ENCODE measurements at places on chromosomes 13 and 19.

- peak; percentile 78 for DNase-seq
These were observed 6.2 kb downstream of the HRC start for GRCh38 chr19:49148784-49149651.

- DNase-seq: no peak
These were observed 20.9 kb upstream of the CEBPA start for GRCh38 chr19:33323093-33323820.

DNA sequence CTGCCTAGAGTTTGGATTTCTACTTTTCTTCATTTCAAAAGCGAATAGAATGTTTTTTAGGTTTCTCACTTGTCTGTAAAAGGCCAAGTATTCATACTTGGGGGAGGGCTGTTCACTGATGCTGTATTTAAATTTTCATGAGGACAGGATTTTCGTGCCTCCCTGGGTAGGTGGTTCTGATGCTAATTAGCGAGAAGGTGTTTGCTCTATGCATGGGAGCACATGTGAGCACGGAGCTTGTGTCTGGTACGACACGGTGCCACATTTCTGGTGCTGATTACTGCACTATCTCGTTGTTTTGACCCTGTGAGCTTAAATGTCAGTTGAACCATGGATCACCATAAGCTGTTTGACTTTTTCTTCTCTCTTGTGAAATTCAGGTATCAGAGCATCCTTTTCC, 45.8 kb downstream of the MTUS2 start:
- DNase-seq: no peak

DNA sequence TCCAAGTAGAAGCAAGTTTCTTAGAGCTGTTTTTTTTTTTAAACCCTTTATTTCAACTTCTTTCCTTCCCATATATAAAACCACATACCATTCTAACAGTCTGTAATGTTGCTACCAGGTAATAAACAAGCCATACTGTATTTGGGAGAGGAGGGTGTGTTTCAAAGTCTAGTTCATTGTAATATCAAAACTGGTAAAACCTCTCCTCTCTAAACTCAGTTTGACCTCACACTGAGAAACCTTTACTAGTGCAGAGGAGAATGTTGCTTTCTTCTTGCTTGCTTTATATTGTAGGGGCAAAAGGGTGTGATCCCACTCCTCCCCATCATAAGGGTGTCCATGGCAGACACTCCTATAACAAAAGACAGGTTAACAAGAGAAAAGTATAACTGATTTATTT, 155.1 kb downstream of the GGACT start:
- no peak for DNase-seq

DNA sequence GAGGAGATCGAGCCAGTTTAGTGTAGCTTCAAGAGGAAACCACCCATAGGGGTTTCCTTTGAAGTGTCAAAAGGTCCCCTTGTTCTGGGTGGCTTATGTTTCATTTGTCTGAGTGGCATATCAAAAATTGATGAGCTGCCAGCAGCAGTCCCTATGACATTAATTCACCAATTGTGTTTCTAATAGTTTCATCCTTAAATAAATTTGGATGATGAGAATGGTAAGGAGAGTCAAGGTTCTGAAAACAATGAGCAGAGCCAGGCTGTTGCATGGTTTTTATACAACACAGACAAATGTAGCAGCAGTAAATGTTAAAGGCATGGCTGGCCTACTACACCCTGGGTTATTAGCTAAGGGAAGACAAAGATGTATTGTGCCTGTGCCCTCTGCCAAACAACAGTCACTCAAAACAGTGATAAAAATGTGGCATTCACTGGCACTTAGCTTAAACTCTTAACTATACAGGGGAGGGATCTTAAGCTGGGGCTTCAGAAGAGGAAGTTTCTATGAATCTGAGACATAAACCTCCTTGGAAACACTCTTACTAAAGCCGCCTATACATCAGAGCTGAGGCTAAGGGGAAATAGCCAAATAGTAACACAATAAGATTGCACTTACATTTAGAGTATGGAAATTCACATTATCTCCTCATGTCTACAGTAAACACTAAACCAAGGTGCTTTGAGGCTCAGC, 200.5 kb downstream of the POU4F1 start:
- no peak for DNase-seq

- DNase-seq: no peak
These were observed 65.5 kb downstream of the EPSTI1 start for GRCh38 chr13:42926555-42926954.

- DNase-seq: no peak
These were observed 299.0 kb downstream of the KLF12 start for GRCh38 chr13:73835138-73835721.
